NCI-H187 treated with DMSO at 0.1 percent for 48 hours (cell line): ENCODE measurements at places on chromosomes 12 and 14.

- no peak for DNase-seq
These were observed 142.6 kb downstream of the GPHN start for GRCh38 chr14:66650491-66650911.

DNA sequence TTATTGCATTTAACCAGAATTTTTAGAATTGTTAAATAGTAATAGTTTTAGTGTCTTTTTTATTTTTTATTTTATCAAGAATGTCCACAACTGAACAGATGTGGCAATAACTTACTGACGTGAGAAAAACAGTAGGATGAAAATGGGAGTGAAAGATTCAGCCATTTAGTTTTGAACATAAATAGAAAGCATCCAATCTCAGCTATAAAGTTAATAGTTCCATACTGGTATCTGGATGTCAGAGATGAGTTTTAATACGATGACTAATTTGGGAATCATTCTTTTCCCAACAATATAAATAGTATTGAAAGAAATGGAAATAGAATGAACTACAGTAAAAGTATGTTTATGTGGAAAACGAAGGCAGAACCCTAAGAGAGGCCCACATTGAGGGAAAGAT lies 159.4 kb downstream of the EPS8 start:
- DNase-seq: no peak

- no peak for DNase-seq
These were observed 7.4 kb downstream of the SMOC1 start for GRCh38 chr14:69886453-69887242.

GRCh38 chr12:123659996-123660727 lies 10.8 kb upstream of the TCTN2 start:
- DNase-seq: no peak

- DNase-seq: no peak
These were observed 119.8 kb upstream of the CPM start for GRCh38 chr12:69052613-69053408.

DNA sequence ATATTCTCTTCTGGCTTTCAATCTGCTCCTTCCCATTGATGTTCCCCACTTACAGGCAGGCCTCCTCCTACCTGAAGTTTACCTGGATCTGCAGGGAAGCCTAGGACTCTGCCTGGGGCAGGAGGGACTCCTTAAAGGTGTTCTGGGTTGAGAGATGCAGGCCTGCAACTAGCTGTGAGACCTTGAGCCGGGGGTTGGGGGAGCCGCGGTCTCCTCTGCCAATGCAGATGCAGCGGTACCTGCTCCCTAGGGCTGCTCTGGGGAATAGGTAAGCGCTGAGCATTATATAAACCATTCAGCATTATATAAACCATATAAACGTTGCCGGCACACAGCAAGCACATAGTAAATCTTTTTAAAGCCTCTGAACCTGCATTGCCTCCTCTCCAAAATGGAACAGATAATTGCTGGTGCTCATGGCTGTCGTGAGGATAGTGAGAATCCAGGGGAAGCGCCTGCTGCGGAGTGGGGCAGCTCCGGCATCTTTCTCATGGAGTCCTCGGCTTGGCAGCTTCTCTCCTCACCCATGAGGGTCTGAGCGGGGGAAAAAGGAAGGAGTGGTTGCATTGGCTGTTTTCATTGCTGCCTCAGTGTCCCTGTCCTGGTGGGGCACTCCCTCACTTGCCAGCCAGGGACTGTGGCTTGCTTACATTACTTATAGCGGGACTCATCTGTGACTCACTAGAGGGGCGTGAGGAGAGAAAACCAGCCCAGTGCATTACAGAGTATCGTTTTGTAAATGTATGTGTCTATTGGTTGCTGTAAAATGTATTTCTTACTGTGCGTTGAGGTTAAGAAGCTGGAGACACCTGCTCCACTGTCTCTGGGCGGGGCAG lies 12.5 kb upstream of the KRT80 start:
- DNase-seq: no peak

DNA sequence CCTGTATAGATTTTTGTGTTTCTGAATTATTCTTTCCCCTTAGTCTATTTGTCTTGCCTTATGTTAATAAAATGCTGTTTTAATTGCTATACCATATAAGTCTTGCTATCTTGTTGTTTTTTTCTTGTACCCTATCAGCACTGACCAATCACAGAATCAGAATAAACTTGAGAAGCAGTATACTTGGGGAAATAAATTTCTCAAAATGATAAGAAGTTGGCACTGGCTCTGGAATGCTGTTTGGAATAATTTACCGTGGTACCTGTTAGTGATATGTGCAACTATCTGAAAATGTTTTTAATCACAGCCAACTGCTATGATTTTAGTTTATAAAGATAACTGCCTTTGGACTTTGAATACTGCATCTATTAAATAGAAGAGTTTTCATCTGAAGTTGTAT lies 37.9 kb upstream of the EPS8 start:
- no peak for DNase-seq

DNA sequence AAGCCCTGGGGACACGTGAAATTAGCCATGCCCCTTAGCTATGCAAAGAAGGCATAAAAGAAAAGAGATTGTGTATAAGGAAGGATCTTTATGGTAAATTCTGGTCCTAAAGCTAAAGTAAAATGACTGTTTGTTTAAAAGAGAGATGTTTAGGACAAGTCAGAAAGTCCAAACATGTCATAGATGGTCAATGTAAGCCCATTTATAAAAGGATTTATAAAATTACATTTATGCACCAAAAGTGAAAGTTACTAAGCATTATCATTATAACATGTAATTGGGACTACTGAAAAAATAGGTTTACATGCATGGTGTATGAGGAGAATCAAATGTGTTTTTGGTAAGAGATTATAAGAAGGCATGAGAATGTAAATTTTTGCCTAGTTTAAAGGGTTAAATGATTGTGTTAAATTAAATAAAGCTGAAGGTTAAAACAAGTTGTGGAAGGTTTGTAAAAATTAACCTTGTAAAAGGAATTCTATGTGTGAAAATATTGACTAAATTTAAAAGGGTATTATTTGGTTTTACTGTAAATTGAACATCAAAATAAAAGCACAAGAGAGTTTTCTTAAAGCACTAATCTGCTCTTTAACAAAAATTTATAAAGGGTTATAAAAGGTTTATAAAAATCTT lies 50.4 kb upstream of the TSPAN8 start:
- no peak for DNase-seq
